ENCODE measurements at places on chromosomes 11 and 22.

DNA sequence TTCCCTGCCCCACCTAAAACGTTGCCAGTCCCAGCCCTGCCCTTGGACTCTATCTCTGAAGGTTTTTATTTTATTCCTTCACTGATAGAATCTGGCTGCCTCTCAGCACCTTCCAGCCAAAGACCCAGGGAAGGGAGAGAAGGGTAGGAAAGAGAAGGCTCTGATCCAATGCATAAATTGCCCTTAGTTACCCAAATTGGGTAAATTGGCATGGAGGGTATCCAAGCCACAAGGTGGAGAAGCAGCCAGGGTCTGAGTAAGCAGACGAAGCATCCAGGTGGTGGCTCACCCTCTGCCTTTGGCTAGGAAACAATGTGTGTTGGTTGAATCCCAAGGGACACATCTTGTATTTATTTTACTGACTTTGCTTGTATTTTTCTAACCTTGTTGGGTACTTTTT lies 89.0 kb downstream of the FEZ1 start:
- DNase-seq: no peak

DNA sequence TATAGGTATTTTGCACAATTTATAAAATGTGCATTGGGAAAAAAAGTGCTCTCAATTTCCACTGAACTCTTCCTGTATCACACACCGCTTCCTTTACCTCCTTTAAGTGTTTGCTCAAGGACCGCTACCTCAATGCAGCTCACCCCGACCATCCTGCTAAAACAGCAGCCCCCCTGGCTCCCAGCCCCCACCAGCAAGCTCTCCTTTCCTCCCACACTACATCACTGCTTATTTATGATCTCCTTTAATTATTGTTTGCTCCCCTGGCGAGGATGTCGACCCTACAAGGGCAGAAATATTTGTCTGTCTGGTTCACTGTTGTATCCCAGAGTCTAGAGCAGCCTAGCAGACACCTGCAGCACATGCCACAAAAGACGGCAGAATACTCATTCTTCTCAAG lies 10.0 kb downstream of the SHANK2 start:
- DNase-seq: no peak

DNA sequence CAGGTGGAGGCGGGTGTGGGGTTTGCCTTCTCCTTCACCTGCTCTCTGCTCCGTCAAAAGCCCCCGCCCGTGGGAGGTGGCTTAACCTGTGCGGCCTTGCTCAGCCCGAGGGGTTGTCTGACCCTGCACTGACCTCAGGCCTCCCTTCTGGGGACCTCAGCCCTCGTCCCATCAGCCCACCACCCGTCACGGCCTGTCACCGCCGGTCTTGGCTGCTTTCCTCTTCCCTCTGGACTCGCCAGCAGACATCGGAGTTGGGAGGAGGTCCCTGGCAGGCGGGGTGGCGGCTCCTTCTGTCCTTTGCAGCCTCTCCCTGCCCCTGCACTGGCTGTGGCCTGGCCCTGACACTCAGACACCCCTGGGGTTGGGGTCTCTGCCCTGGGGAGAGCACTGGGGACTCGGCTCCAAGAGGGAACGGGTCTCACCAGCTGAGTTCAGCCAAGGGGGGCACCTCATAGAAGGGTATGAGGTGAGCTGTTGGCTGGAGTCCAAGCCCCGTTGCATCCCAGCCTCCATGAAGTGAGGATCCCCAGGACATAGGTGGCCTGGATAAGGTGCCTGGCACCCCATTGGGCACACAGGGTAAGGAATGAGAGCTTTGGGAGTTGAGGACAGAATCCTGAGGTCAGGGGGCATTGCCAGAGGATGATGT lies 999.6 kb downstream of the BRD1 start:
- DNase-seq: peak; percentile 21

- DNase-seq: no peak
These were observed 842.1 kb downstream of the TBC1D22A start for GRCh38 chr22:47604563-47604962.

GRCh38 chr22:22682807-22683667 lies 38.6 kb downstream of the GGTLC2 start:
- DNase-seq: no peak

- DNase-seq: no peak
These were observed 72.9 kb downstream of the NAT10 start for GRCh38 chr11:34178209-34178821.

- peak; percentile 90 for DNase-seq
These were observed 14.9 kb downstream of the DCPS start for GRCh38 chr11:126318574-126319373.

GRCh38 chr11:35425603-35426212 lies 6.3 kb upstream of the SLC1A2 start:
- DNase-seq: no peak

DNA sequence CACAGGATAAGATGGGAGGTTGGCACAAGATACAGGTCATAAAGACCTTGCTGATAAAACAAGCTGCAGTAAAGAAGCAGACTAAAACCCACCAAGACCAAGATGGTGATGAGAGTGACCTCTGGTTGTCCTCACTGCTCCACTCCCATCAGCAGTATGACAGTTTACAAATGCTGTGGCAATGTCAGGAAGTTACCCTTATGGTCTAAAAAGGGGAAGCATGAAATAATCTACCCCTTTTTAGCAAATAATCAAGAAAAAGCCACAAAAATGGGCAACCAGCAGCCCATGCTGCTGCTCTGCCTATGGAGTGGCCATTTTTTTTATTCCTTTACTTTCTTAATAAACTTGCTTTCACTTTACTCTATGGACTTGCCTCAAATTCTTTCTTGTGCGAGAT lies 8.7 kb upstream of the PIWIL4 start:
- no peak for DNase-seq

- DNase-seq: no peak
These were observed 4.7 kb downstream of the EIF1AD start for GRCh38 chr11:65997286-65997685.

GRCh38 chr11:134537296-134537695 lies 125.3 kb upstream of the B3GAT1 start:
- peak; percentile 26 for DNase-seq

GRCh38 chr11:13868710-13869397 lies 93.7 kb upstream of the SPON1 start:
- no peak for DNase-seq
